Naive thymus-derived CD8-positive, alpha-beta T cell (primary cell): ENCODE measurements at places on chromosomes 7 and 10. TPM values are rescaled to one million over a fixed set of nuclear protein-coding genes. Genes with fewer than 3 reads are reported as not detected.

DNA sequence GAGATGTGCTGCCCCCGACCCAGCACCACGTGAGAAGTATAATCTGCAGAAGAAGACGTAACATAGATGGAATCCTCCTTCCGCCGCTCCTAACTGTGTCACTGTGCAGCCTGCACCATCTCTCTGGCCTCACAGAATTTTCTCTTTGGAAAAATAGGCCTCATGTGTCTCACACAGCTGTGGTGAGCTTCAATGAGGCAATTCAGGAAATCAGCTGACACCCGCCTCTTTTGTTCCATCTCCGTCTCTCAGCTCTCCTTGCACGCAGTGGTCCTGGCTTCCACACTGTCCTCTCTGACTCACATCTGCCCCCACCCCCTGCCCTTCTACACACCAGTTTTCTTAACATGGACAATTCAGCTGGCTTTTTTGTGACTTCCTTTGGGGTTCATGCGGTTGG lies 7.2 kb downstream of the C10orf90 start:
- peaks cover 13% of the 10 kb centered on the region for H3K27me3 ChIP-seq
- no peak overlapping the region for H3K4me3 ChIP-seq
- no peak for DNase-seq
- no peaks in the 10 kb centered on the region for H3K36me3 ChIP-seq
- no peaks in the 10 kb centered on the region for H3K4me1 ChIP-seq
- no peak overlapping the region for H3K27ac ChIP-seq

GRCh38 chr7:49631071-49631815 lies 142.2 kb upstream of the VWC2 start:
- H3K27ac ChIP-seq = no peak overlapping the region
- no peaks in the 10 kb centered on the region for H3K4me1 ChIP-seq
- H3K36me3 ChIP-seq = no peaks in the 10 kb centered on the region
- no peak for DNase-seq
- H3K4me3 ChIP-seq = no peak overlapping the region

DNA sequence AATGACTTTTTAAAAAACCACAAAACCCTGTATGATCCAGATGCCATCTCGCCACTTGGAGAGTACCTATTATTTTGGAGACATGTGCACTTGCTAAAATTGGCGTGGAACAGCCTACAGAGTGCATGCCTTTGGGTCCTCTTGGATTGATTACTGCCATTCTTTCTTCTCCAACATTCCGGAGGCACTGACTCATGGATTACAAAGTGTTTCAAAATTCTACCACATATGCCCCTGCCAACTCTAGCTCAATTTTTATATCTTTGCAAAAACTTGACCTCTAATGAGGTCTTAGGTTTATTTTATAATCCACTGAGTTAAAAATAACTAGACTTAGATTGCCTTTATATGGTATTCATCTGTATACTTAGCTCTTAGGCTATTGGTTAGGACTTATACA lies 55.8 kb upstream of the KIF5B start:
- DNase-seq = no peak
- H3K27ac ChIP-seq = no peak overlapping the region
- no peak overlapping the region for H3K4me3 ChIP-seq

- H3K27ac ChIP-seq = no peak overlapping the region
- peak overlapping the region; percentile 60 for H3K4me3 ChIP-seq
- no peak for DNase-seq
Observed at GRCh38 chr7:20331910-20332813, 1.5 kb downstream of the ITGB8 start.

DNA sequence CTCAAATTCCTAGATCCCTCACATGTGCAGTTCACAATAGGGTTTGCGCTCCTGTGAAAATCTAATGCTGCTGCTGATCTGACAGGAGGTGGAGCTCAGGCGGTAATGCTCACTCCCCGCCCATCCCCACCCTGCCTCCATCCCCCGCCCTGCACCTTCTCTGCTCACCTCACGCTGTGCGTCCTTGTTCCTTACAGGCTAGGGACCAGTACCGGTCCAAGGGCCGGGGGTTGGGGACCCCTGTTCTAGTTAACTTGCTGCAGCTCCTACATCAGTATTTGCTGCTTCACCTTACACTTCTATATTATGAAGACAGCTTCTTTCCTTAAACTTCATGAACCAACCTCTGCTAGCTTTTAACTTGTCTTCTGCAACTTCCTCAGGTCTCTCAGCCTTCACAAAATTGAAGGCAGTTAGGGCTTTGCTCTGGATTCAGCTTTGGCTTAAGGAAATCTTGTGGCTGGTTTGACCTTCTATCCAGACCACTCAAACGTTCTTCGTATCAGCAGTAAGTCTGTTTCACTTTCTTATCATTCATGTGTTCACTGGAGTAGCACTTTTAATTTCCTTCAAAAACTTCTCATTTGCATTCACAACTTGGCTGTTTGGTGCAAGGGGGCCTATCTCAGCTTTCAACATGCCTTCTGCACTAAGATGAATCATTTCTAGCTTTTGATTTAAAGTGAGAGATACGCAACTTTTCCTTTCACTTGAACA lies 1.7 kb upstream of the TNKS2 start:
- H3K27me3 ChIP-seq = no peaks in the 10 kb centered on the region
- peak overlapping the region; percentile 88 for H3K4me3 ChIP-seq
- H3K36me3 ChIP-seq = peaks cover 4% of the 10 kb centered on the region
- peaks cover 47% of the 10 kb centered on the region for H3K4me1 ChIP-seq
- DNase-seq = peak; percentile 25

- DNase-seq = no peak
- no peaks in the 10 kb centered on the region for H3K27me3 ChIP-seq
- peaks cover 4% of the 10 kb centered on the region for H3K4me1 ChIP-seq
- peaks cover 34% of the 10 kb centered on the region for H3K36me3 ChIP-seq
- H3K27ac ChIP-seq = no peak overlapping the region
Observed at GRCh38 chr7:144528536-144529045, 125.1 kb upstream of the NOBOX start.

GRCh38 chr7:107644309-107644974 lies 16.2 kb upstream of the SLC26A4 start:
- no peaks in the 10 kb centered on the region for H3K4me1 ChIP-seq
- DNase-seq = no peak
- peaks cover 7% of the 10 kb centered on the region for H3K36me3 ChIP-seq
- H3K4me3 ChIP-seq = no peak overlapping the region
- H3K27ac ChIP-seq = no peak overlapping the region

- no peak for DNase-seq
- H3K36me3 ChIP-seq = no peaks in the 10 kb centered on the region
- no peaks in the 10 kb centered on the region for H3K4me1 ChIP-seq
- H3K4me3 ChIP-seq = no peak overlapping the region
Observed at GRCh38 chr7:95646350-95646749, 50.0 kb upstream of the PDK4 start.

GRCh38 chr7:129906700-129907099 lies 46.1 kb downstream of the UBE2H start:
- DNase-seq = no peak
- H3K4me3 ChIP-seq = peak overlapping the region; percentile 72
- H3K27me3 ChIP-seq = no peaks in the 10 kb centered on the region

The AKR1C3 gene
- polyA plus RNA-seq = 0.67 TPM

The NPSR1 gene
- not detected for polyA plus RNA-seq

The JMJD1C gene
- 50.0 TPM for polyA plus RNA-seq

The FAM3C gene
- polyA plus RNA-seq = 8.9 TPM

The PRTFDC1 gene
- 0.93 TPM for polyA plus RNA-seq

The ESYT2 gene
- polyA plus RNA-seq = 58.6 TPM
